Activated T-helper 1 cell treated with Interleukin-2 at 50 U/mL for 16 hours (primary cell): ENCODE measurements at places on chromosomes 11 and 22.

GRCh38 chr22:50367778-50368500, 24.8 kb downstream of the PPP6R2 start:
- no peak for DNase-seq

DNA sequence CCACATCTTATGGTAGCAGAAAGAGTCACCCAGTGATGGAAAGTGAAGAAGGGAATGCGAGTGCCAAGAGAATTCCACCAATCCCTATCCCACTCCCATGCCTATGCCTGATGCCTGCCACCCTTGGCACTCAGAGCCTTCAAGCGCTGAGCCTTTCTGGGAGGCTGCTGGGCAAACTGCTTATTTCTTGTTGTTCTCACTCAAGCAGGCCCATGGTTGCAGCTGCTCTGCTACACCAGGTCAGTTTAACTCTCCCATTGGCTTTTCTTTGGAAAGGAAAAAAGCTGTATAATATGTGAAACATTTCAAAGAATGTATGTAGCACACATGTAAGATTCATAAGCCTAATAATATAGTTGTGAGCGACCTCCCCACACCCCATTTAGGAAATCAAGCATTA, 41.4 kb downstream of the DGCR2 start:
- no peak for DNase-seq

- DNase-seq = no peak
Measured at GRCh38 chr11:27717801-27718229, 17.6 kb upstream of the BDNF start.

GRCh38 chr22:32255726-32256125, 579 bp upstream of the SLC5A4 start:
- DNase-seq = no peak

- DNase-seq = no peak
Measured at GRCh38 chr11:34791780-34792542, 124.2 kb downstream of the APIP start.

DNA sequence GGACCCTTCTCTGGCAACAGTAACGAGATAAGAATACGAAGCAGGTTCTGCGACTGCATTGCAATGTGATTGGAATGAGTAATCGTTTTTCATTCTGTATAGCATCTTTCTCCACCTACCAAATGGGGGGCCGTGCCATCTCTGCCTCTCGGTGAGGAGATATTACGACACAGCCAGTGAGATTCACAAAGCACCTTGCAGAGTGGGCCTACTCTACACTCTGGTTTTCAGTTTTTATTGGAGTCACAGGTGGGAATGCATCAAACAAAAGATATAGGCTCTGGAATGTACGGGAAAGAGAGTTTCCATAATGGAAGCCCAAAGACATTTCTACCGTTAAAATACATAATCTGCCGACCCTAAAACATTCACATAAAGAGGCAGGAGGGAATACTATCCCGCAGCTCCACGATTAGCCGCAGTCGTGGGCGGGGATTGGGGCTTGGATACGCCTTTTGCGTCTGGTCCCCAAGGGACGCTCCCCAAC, 423 bp upstream of the RTN3 start:
- DNase-seq = no peak

DNA sequence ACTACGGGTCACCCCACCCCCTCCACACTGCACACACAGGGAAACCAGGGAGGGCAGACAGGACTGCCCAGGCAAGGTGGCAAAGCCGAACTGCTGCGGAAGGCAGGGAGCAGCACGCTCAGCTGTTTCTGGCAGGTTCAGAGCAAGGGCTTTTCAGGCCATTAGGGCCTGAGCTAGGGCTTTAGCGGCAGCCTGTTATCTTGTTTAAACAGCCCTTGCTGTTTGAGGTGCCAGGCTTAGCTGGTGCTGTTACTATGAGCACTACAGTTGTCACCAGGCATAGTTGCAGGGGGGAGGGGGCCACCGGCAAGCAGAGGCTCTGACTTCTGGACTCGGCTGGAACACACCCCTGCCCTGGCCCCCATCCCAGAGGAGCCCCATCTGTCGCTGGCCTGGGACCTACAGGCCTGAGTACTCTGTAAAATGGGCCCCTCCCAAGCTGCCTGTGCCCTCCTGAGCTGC, 34.9 kb downstream of the RSPH14 start:
- no peak for DNase-seq

GRCh38 chr11:72263361-72263760, 19.4 kb upstream of the PHOX2A start:
- DNase-seq = no peak

DNA sequence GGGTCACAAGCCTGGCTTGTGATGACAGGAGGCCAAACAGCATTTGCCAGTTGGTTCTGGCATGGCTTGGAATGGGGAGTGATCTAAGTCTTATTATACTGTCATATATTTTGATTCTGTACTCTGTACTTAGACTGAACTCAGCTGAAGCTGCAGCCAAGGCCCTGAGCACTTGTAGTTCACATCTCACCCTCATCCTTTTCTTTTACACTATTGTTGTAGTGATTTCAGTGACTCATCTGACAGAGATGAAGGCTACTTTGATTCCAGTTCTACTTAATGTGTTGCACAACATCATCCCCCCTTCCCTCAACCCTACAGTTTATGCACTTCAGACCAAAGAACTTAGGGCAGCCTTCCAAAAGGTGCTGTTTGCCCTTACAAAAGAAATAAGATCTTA, 843 bp downstream of the OR56B1 start:
- no peak for DNase-seq

DNA sequence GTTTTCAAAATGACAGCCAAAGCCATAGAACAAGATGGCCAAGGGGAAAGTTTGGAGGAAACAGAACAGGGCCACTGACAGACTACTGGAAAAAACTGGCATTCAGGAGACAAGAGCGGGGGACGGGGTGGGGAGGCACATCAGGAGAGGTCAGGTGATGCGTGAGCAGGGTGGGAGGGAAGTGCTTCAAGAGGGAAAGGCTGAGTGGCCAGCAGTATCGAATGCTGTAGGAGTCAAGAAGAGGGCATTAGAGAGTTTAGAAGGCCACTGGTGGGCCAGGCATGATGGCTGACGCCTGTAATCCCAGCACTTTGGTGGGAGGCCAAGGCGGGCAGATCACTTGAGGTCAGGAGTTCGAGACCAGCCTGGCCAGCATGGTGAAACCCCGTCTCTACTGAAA, 8.2 kb downstream of the GTPBP1 start:
- DNase-seq = no peak

GRCh38 chr11:2561696-2562581, 117.1 kb downstream of the KCNQ1 start:
- no peak for DNase-seq

DNA sequence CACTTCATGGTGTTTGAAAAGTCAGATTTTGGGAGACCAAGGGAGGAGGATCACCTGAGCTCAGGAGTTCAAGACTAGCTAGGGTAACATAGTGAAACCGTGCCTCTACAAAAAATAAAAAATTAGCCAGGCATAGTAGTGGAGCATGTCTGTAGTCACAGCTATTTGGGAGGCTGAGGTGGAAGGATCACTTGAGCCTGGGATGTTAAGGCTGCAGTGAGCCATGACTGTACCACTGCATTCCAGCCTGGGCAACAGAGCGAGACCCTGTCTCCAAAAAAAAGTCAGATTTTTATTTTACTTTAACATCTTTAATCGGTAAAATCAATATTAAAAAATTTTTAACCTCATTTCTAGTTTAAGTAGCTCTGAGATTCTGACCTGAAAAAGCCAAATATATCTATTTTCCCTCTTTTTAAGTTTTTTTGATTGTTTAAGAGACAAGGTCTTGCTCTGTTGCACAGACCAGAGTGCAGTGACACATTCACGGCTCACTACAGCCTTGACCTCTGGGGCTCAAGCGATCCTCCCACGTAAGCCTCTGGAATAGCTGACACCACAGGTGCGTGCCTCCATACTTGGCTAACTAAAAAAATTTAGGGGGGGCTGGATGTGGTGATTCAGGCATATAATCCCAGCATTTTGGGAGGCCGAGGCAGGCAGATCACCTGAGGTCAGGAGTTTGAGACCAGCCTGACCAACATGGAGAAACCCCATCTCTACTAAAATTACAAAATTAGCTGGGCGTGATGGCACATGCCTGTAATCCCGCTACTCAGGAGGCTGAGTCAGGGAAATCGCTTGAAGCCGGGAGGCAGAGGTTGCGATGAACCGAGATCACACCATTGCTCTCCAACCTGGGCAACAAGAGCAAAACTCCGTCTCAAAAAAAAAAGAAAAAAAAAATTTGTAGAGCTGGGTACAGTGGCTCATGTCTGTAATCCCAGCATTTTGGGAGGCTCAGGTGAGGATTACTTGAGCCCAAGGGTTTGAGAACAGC, 48.4 kb downstream of the SFI1 start:
- DNase-seq = no peak

- no peak for DNase-seq
Measured at GRCh38 chr11:110311783-110312579, 15.6 kb upstream of the RDX start.
